CD4-positive, alpha-beta T cell treated with Interleukin-6 for 4 hours (primary cell): ENCODE measurements at places on chromosomes 2 and 18.

DNA sequence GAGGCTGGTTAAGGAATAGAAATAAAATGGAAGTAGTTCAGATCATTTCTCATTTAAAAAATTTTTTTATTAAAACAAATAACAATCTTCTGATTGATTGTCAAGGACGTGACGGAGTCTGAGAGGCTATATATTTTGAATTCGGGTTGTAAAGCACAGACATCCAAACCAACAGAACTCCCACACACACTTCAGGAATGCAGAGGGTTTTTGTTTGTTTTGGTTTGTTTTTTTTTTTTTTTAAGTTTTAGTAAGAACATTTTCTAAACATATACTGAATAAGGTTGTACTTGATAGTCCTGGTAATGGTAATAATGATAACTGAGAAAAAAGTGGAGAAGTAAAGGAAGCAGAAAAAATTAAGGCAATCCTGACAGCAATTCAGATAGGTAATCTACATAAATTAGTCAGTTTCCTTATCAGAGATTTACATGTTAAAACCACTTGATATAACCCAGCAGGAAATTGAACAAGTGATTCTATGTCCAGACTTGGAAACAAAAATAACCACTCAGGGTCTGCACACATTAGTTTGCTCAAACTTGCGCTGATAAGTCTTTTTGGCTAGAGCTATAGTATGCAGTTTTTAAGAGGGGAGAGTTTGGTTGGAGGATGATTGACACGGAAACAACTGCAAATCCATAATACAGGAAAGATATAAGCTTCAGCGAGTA lies 51.5 kb upstream of the CTAGE1 start:
- no peak for DNase-seq

- DNase-seq, result no peak
Measured at GRCh38 chr2:170761572-170761971, 8.6 kb upstream of the ERICH2 start.

DNA sequence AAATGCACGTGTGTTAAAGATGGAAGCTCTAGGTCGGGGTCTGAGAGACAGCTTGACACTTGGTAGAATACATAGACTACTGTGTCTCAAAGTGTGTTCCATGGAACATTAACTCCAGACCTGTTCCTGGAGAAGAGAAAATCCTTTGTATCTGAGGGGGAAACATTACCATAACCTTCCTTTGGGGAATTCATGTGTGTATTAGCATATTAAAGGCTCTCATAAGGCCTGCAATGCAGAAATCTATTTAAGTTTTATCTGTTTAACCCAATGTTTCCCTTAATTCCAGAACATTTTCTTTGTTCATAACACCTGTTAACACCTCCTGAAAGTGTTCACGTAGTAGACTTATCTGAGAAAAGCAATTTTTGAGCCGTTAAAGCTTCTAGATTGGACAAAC lies 99.5 kb downstream of the PLB1 start:
- DNase-seq, result no peak

DNA sequence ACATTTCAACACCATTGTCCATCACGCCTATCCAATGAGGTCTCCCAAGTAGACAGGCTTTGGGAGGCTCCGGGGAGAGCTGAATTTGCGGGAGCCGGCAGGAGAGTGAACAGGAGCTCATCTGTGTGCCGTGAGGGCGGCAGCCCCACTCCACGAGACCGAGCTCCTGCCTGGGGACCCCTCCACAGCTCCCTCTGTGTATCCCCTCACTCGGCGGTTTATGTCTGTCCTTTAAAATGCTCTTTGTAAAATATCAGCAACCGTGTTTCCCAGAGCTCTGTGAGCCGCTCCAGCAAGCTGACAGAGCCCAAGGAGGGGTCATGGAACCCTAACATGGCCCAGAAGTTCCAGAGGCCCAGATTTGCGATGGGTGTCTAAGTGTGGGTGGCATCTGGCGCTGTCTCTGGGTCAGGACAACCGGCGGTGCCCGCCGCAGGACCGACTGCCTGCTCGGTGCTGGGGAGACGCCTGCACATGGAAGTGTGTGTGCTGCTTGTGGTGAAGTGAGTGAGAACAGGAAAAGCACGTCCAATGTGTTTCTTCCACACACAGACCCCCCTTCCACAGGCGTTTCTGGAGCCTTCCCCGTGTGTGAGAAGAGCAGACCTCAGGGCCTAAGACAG lies 34.8 kb downstream of the SLC66A2 start:
- DNase-seq, result no peak
